RKO (cell line): ENCODE measurements at places on chromosomes 7 and 10.
A peak's percentile ranks its signal among the peaks of the same experiment; 100 is the strongest.

GRCh38 chr7:69692611-69693010 is 94.3 kb downstream of the AUTS2 start:
- no peak for DNase-seq

DNA sequence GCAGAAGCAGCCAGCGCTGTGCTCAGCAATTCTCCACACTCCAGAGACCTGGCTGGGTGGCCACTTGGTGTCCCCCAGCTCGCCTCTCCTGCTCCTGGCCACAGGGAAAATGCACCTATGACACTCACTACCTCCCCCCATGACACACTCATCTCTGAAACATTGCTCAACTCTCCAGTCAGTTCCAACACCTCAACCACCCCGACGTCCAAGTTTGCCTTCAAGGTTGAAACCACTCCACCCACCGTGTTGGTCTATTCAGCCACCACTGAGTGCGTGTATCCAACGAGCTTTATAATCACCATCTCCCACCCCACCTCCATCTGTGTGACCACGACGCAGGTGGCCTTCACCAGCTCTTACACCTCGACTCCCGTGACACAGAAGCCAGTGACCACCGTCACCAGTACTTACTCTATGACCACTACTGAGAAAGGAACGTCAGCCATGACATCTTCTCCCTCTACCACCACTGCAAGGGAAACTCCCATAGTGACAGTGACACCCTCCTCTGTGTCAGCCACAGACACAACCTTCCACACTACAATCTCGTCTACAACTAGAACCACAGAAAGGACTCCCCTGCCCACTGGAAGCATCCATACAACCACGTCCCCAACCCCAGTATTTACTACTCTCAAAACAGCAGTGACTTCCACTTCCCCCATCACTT is 2.7 kb downstream of the MUC3A start:
- DNase-seq = no peak

GRCh38 chr10:11869219-11869618 is 46.1 kb downstream of the PROSER2 start:
- DNase-seq = no peak

DNA sequence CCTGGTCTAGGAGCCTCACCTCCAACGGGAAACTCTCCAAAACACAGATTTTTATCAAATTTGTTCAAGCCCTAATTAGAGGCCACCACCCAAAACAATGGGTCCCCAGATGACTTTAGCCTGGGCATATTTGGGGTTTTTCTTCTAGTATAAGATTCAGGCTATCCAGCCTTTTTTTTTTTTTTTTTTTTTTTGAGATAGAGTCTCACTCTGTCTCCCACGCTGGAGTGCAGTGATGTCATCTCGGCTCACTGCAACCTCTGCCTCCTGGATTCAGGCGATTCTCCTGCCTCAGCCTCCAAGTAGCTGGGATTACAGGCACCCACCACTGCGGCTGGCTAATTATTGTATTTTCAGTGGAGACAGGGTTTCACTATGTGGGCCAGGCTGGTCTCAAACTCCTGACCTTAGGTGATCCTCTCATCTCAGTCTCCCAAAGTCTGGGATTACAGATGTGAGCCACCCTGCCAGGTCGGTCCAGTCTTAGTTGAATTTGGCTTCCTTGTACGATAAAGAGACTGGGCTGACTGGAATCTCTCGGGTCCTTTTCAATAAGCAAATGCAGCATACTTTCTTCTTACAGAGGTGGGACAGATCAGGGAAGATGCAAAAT is 91.4 kb upstream of the KLF6 start:
- DNase-seq = no peak

GRCh38 chr10:110226926-110227641 is 19.7 kb downstream of the MXI1 start:
- no peak for DNase-seq

GRCh38 chr10:48506147-48506917 is 98.5 kb downstream of the ARHGAP22 start:
- no peak for DNase-seq

GRCh38 chr7:11294965-11295364 is 321.3 kb downstream of the PHF14 start:
- DNase-seq = no peak

DNA sequence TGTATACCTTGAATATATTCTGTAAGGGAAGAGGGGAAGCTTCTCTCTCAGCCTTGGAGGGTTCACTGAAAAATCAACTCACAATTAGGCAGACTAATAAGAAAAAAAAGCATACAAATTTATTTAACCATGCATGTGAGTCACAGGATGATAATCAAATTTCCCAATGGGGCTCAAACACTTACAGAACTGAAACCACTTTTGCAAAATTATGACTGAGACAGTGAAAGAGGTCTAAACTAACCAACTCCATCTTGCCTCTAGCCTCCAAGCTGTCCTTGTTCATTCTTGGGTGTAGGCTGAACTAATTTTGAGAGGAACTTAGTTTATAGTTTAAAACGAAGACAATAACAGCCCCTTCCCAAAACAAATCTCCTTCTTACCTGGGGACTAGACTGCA is 618.3 kb upstream of the AUTS2 start:
- no peak for DNase-seq

DNA sequence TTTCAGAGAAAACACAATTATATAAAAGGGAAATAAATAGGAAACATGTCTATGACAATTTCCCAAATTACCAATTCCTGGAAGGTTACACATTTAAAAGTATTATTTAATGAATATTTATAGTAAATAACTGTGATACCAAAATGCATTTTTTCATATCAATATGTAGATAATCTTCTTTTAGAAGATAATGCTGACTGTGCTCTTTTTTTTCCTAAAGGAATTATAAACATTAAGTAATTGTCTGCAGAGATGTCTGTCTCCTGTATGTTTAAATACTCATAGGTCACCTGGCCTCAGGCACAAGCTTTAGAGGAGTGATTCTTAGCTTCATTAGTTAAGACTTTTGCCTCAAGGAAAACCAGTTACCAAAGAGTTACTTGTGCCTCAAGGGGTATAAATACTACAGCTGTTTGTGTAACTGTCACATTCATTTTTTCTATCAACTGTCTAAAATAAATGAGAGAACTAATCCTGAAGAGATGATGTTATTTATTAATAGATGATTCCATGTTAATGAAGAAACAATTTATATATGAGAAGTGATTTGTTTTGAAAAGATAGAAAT is 77.1 kb downstream of the DNAJC1 start:
- DNase-seq = no peak

- DNase-seq = no peak
These were observed 44.0 kb upstream of the VDAC2 start for GRCh38 chr10:75166623-75166972.

DNA sequence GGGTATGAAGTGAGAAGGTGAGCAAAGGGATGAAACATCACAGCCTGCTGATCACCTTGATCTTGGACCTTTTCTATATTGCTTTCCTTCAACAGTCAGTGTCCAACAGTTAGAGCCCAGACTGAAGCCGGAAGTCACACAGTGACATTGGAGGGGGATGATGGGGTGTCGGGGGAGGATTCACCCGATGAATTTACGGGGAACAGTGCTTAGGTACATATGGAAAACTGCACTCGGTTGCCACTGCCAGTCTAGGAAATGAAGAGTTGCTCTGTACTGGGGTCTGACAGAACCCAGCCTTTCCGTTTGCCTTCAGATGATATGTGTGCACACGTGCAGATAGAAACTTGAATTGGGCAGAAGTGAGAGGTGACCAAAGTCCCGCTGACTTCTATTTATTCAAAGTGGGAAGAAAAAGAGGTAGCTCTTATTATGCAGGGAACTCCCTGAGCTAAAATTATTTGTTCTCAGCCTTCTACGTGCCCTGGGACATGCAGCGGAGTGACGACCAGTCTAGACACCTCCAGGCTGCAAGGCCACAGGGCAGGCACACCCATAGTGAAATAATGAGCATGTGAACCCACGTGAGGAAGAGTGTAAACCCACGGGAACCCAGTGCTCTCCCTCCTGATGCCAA is 107.2 kb upstream of the INHBA start:
- DNase-seq = no peak

DNA sequence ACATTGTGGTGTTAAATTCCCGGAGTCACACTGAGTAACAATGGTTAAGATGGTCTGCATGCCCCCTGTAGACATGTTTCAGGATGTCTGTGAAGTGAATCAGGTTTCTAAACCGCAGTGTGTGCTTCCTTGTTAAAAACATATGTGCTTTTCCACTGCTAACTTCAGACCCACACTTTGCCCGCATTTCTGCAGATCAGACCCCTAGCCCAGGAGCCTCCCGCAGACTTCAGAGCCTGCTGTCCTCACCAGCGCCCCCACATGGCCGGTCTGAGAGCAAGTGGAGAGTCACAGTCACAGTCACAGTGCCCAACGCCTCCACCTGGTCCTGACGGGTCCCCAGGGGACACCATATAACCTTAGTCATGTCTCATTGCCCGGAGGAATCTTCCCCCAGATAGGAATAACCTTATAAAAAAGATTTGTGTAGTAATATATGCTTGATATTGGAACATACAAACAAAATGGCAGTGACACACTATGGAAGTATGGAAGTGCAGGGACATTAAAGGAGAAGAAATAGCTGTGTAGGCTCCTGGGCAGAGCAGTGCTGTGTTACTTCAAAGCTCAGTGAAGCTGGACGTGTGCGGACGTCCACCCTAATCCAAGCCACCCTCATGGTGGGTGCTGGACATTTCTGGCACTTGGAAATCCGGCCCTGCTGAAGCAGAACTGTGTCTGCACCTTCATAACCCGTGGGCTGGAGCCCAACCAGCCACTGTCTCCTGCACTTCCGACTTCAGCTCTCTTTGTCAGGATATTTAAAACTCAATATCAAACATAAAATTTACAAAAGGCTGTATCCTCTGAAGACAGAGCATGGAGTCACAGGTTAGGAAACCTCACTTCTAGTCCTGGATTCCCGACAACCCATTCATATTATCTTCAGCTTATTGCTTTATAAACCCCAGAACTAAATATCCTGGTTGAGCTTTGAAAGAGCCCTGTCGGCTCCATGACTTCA is 29.0 kb downstream of the GSTO2 start:
- no peak for DNase-seq

GRCh38 chr7:2651336-2651735 is 19.6 kb downstream of the TTYH3 start:
- DNase-seq = no peak

GRCh38 chr7:151304856-151305255 is 36.8 kb upstream of the NUB1 start:
- DNase-seq = no peak

DNA sequence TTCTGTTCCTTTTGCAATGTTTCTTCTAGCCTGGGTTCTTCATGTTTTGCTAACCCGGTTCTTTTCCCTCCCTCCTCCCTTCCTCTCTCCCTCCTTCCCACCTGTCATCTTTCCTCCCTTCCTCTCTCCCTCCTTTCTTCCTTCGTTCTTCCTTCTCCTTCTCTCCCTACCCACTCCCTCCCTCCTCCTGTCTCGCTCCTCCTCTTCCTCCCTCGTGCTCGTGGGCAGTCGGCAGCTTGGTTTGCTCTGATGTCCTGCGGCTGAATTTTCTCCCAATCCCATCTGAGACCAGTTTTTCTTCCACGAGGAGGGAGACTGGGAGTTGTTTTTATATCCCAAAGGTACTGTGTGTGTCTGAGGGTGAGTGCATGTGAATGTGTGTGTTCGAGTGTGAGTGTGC is 43.6 kb upstream of the DIP2C start:
- no peak for DNase-seq

GRCh38 chr7:142833174-142834048 is 21.5 kb upstream of the EPHB6 start:
- DNase-seq = peak; percentile 51

DNA sequence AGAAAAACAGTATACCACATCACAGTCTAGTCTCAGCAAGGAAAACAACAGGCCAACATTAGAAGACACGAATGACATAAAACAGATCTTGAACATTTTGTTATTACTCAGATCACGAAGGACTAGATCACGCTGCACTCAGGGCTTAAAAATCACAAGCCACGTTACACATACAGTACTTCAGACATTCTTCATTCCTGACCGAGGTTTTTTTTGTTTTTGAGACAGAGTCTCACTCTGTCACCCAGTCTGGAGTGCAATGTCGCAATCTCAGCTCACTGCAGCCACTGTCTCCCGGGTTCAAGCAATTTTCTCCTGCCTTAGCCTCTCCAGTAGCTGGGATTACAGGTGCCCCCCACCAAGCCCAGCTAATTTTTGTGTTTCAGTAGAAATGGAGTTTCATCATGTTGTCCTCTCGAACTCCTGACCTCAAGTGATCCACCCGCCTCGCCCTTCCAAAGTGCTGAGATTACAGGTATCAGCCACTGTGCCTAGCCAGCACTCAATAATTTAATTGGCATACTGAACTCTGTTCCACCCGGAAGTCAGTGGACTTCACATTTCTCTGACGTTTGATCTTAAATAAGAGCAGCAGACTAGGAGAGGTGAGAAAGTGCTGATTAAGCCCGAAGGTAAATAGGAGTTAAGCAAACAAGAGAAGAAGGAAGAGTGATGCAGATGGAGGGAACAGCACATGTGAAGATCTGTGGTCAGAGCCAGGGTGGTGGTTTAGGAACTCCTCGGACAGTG is 3.5 kb downstream of the AIMP2 start:
- no peak for DNase-seq

DNA sequence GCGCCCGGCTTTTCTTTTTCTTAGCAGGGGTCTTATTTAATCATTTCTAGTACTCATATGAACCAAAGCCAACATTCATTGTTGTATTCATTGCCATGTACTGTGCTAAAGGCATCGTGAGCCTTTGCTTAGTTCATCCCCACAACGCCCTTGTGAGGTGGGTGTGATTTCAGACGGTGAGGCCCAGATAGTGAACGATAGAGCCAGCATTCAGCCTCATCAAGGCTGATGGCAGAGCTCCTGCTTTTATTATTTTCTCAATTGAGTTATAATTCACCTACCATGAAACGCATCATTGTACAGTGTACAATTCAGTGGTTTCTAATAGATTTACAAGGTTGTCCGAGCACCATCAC is 50.1 kb downstream of the HK1 start:
- DNase-seq = no peak

DNA sequence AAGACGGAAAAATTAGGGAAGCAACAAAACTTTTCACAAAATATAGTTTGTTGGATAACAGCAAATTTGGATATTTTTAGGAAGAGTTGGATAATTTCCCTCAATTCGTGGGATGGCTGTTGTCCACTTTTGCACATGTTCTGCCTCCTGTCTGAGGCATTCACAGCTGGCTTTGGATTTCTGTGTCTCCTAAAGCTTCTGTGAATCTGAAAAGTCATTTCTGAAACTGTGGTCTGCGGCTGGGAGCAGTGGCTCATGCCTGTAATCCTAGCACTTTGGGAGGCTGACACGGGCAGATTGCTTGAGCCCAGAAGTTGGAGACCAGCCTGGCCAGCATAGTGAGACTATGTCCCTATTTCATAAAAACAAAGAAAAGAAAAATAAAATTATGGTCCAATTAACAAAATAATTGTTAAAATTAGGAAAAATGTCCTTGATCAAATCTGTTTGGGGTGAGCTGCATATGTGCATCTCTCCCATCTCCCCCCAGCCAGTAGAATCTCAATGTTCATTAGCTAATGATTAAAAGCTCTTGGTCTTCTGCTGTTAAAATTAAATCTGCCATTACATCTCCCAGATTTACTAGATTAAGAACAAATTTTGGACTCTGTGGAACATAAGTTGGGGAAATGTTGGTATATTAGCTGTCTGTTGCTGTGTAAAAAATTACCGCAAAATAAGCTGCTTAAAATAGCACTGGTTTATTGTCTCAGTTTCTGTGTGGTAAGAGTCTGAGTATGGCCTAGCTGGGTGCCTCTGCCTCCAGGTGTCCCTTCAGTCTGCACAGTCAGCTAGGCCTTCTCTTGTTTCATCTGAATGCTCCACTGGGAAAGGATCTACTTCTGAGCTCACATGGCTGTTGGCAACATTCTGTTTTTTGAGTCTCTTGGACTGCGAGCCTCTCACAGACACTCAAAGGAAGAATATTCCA is 332.0 kb upstream of the FZD1 start:
- DNase-seq = no peak
